Renal pelvis (tissue), 12 donors: ENCODE measurements at places on chromosomes 6 and 20.

DNA sequence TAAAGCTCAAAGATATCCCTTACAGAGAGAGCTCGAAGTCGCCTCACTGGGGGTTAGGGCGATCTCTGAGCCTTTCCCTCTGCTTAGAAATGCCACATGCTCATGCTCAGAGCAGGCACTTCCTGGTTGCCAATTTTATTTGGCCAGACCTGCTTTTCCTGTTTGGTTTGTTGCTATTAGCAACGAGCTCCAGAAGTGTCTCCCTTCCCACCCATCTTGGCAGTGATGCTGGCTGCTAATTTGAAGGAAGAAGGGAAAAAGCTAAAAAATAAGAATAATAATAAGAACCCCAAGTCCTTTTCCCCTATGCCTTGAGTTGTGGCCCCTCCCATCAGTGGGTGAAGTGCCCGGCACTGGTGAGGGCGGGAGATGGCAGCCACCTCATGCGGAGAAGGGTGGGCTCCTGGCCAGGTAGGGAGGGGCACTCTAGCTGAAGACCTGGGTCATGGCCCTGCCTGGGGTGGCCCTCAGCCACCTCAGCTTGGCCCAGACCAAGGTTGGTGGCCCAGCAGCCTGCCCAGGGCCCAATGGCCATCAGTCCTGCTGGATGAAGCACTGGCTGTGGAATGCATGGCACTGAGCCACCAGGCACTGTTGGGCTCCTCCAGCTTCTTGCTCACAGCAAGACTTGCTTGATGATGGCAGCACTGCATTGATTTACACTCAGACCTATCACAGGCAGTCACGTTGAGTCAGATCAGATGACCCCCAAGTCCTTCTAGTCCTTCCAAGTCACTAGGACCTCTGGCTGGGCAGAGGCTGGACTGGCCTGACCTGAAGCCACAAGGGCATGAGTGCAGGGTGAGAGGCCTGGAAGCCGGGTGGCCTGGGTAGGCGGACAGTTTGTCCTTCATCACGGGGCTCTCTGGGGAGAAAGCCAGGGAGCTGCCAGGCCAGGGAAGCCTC is 79.0 kb downstream of the SYNJ2 start:
- DNase-seq: peak; percentile 71

DNA sequence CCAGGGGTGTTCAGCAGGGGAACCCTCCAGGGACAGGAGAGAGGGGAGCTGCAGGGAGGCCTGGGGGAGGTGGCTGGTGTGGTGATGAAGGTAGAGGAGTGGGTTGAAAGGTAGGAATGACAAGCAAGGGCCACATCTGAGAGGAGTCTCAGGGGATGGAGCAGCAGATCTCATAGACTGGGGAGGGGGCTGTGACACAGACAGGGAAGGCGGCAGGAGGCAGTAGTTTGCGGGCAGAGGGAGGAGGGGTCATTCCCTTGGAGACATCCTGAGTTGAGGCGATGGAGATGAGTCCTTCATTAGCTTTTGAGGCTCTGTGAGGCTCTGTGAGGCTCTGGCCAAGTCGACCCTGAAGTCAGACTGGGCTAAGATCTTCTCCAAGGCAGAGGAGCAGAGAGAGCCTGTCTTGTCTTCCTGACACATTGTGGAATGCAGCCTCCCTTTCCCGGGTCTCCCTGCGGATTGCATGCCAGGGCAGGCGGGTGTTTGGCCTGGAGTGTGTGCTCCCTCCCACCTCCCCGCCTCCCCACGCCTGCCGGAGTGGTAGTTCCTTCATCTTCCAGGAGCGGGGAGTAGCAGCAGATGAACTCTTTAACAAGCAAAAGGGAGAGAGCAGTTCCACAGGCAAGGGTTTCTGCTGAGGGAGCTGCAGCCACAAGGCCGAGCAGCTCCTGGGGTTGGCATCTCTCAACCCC is 34.3 kb upstream of the MLN start:
- DNase-seq: no peak

DNA sequence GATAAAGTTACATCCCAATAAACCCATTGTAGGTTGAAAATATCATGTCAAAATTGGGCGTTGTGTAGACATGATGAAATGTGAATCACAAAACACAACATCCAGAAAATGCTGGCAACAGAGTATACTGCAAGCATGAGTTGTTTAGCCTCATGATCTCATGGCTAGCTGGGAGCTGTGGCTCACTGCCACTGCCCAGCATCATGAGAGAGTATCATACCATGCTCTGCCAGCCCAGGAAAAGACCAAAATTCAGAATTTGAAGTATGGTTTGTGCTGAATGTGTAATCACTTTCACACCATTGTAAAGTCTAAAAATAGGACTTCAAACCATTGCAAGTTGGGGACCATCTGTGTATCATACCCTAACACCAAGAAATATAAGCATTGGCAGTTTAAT is 45.2 kb upstream of the SMAP1 start:
- no peak for DNase-seq

DNA sequence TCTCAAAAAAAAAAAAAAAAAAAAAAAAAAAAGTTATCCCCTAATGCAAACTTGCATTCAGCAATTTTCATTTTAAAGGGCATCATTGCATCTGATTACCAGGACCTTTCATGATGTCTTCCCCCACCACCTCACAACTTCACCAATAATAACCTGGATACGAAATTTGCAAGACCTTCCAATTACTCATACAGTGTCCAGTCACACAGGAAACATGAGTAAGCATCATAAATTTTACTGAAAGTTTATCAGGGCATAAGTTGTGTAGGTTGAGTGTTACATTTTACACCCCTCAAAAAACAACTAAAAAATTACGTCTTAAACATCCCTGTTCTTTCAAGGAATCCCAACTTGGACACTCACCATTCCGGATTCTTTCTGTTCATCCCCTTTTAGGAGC is 79.1 kb upstream of the ANKEF1 start:
- DNase-seq: no peak

DNA sequence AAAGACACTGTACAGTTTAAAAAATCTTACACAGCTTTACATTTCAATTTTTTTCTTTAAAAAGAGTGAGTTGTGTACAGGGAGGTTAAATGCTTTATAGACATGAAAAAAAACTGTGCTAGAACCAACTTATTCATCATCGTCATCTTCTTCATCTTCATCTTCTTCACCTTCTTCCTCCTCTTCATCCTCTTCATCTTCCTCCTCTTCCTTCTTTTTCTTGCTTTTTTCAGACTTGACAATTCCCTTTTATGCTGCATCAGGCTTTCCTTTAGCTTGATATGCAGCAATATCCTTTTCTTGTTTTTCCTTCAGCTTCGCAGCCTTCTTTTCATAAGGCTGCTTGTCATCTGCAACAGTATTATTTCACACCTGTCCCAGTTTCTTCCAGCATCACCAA is 34.3 kb upstream of the TMEM30A start:
- no peak for DNase-seq

GRCh38 chr6:43997345-43997677 is 129.9 kb downstream of the MRPL14 start:
- no peak for DNase-seq

GRCh38 chr6:147970970-147971369 is 371.7 kb upstream of the SASH1 start:
- no peak for DNase-seq

- DNase-seq: no peak
These were observed 33.5 kb upstream of the MCM3 start for GRCh38 chr6:52317841-52318581.

DNA sequence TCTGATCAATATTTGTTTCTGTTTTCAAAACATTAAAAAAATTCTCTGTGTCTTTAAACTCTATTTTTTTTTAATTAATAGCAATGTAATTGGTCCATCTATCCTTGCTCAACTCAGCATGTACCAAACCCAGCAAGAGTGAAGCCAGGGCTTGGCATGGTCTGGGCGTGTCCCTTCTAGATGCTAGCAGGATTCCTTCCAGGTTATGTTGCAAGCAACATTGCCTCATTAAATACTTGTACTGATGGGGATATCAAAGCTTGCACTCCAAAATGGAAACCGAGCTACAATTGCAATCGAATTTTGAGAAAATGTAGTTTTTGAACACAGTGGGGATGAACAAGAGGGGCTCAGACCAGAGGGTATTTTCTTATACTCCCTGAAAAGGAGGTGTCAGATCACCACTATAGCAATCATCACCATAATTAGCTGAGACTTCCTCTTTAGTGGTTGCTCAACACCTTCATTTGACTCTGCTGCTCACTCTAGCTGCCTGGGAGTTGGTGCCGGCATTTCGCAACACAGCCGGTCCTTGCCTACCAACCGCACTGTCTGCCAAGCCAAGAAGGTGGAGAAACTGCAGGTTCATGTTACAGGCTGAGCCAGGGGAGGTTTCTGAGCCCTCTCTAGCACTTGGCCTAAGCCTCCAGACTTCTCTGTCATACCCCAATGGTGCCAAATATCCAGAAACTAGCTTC is 67.8 kb upstream of the RALGAPA2 start:
- no peak for DNase-seq

GRCh38 chr20:23260181-23260840 is 90.3 kb upstream of the NXT1 start:
- no peak for DNase-seq

DNA sequence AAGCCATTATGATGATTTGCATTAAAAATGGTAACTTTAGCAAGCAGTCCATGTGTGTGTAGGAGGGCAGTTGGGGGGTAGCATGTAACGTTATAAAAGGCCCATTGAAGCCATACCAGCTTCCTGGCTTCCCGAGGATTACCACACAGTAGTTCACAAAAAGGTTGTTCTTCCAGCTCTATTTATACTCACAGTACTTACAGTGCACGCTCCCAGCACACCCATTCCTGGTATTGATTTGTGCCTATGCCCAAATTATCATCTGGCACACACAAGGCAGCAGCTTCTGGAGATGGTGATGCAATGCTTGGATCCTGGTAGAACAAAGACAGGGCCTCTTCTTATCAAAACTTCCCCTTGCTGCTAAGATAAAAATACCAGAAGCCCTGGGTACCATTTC is 436.8 kb downstream of the HAO1 start:
- DNase-seq: no peak

DNA sequence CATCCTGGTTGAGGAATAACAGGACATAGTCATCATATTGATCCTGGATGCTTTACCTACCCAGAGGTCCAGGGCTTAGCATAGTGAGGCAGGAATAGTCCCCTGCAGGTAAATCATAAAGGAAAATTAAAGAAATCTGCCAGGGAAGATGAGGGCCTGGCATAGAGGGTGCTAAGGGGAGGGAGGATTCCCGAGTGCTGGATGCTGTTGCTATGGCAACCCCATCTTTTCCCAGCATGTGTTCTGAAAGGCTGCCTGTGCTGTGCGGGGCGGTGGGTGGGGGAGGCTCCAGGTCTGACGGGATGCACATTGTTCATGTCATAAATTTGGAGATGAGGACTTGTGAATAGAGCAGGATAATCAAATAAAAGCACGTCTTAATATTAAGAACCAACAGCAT is 212.6 kb upstream of the PCSK2 start:
- no peak for DNase-seq

DNA sequence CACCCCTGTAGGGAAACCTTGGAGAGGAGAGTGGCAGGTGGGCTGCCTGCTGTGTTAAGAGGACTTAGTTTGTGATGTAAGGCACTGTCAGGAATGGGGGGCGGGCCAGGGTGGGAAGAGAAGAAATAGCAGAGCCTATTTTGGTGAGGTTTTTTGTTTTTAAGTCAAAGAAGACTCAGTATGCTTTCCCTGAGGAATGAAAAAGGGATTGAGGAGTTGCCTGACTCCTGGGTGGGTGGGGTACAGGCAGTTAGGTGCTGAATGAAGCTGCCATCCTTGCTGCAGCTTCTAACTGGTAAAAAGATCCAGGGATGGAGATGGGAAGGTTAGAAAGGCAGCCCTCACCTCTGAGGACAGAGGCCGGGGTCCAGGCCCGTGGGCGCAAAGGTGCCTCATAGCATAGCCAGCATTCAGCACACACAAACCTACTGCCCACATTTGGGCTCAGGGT is 37.9 kb downstream of the PLCG1 start:
- no peak for DNase-seq

GRCh38 chr6:24718449-24719124 is 367 bp downstream of the C6orf62 start:
- DNase-seq: no peak

GRCh38 chr20:1527923-1528322 is 29.6 kb downstream of the SIRPD start:
- DNase-seq: no peak

- DNase-seq: peak; percentile 34
These were observed 81.2 kb downstream of the THBS2 start for GRCh38 chr6:169172456-169172855.

GRCh38 chr6:56491606-56492328 is 150.9 kb downstream of the DST start:
- DNase-seq: no peak

DNA sequence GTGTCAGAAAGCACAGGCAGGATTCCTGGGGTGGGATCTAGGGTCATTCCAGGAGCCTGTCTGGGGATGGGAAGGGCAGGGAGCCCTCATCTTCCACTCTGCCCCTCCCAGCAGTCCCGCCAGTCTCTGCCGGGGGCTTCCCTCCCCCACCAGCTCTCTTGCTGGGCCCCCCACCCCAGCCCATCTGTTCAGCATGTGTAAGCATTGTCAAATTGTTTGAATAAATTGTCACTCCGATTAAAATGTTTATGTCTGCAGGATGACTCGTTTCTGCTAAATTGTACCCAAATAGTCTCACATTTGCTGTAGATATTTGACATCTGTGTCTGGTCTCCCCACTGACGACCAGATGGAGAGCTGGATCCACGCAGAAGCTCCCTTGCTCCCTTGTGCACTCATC is 257.6 kb downstream of the ANKRD60 start:
- no peak for DNase-seq

GRCh38 chr6:45479834-45480751 is 102.4 kb upstream of the SUPT3H start:
- DNase-seq: no peak

DNA sequence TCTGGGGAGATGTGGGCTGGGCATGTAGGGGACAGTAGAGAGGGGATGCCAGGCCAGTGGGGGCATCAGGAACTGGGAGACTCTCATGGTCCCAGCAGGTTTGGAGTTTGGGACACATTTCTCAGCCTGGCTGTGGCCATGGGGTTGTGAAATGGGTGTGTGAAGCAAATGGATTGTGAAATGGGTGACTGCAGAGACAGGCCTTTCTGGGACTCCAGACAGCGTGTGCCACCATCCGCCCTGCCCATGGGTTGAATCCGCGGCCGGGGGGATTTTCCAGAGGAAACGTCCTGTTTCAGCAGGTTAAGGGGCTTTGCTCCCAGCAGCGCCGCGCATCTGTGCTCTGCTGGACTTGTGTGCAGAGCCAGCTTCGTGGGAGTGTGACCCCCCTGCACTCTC is 3.7 kb upstream of the PMEPA1 start:
- DNase-seq: no peak

DNA sequence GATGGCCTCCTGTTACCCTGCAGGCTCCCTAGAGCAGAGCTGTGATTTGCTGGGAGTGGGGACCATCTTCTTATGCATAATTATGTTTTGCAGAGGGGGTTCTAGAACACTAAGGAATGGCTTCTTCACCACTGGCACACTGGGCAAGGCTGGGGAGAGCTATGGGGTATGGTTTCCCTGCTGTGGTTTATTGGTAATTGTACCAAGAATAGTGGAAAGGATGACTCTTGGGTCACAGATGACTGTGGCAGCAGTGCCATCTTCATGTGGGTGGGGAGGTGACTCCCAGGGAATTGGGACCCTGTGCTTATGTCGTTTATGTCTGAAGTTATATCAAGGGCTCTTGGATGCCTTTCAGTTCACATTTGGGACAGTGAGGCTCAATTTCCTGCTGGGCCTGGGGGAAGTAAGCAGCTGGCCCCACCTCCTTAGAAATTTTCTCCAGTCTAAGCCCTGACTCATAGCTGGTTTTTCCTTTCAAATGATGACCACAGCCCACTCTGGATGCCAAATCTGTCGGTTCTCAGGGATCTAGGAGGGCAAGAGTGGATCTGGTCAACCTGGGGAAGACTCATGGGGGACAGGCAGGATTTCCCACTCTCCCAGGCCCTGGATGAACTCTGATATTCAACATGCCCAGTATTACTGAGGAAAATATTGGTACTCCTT is 230.8 kb downstream of the LRFN2 start:
- no peak for DNase-seq
